CD4-positive, alpha-beta T cell treated with Interleukin-15 for 1 hour (primary cell): ENCODE measurements at places on chromosomes 4 and X.

- DNase-seq = no peak
These were observed 89.9 kb downstream of the CEP135 start for GRCh38 chr4:56038487-56039162.

GRCh38 chr4:184400375-184400870 lies 73.9 kb downstream of the IRF2 start:
- no peak for DNase-seq

GRCh38 chr4:24210332-24210902 lies 320.6 kb upstream of the PPARGC1A start:
- no peak for DNase-seq

GRCh38 chr4:24472161-24472510 lies 112.2 kb downstream of the DHX15 start:
- DNase-seq = no peak

- no peak for DNase-seq
These were observed 602 bp downstream of the PRKX start for GRCh38 chrX:3712870-3713224.

- DNase-seq = no peak
These were observed 3.6 kb downstream of the GEMIN8 start for GRCh38 chrX:14026121-14026520.

DNA sequence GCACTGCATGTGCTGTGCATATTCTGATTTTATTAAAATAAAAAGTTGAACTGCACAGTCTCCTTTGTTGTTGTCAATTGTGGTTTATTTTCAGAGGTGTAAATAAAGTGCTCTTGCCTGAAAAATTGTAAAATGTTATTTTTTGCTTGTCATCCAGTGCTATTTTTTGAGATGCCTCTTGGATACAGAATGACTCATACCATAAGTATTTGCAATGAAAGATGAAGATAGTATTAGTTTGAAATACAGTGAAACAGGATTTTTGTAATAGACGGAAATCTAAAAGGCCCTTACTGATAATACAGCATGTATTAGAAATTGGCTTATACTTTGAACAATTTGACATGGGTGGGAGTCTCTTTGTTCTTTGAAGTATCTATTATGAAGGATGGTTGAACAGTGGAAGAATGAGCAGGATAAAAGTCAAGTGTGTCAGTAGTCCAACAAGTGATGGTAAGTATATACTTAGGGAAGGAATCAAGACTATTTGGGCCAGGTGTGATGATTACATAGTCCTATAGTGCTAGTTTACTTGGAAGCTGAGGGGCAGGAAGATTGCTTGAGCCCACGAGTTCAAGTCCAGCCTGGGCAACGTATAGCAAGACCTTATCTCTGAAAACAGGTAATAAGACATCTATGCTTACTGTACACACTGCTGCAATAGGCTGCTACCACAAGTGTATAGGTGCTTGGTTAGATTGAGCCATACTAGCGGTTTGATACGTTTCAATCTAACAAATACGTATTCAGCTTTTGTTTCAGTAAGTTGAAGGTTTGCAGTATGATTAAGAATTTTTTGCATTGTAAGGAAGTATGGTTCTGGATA lies 16.4 kb downstream of the DDX3X start:
- DNase-seq = no peak
